ENCODE measurements at places on chromosomes 12 and 14. TPM values are rescaled to one million over a fixed set of nuclear protein-coding genes. Genes with fewer than 3 reads are reported as not detected.

RD3L gene
- total RNA-seq: not detected

KRT85 gene
- total RNA-seq: not detected

TTC9 gene
- 1.8 TPM for total RNA-seq

GRCh38 chr14:102853648-102854047 is 68.8 kb upstream of the AMN start:
- no peak for DNase-seq

- DNase-seq: peak; percentile 52
Observed at GRCh38 chr12:89138048-89138852, 214.1 kb downstream of the DUSP6 start.

DNA sequence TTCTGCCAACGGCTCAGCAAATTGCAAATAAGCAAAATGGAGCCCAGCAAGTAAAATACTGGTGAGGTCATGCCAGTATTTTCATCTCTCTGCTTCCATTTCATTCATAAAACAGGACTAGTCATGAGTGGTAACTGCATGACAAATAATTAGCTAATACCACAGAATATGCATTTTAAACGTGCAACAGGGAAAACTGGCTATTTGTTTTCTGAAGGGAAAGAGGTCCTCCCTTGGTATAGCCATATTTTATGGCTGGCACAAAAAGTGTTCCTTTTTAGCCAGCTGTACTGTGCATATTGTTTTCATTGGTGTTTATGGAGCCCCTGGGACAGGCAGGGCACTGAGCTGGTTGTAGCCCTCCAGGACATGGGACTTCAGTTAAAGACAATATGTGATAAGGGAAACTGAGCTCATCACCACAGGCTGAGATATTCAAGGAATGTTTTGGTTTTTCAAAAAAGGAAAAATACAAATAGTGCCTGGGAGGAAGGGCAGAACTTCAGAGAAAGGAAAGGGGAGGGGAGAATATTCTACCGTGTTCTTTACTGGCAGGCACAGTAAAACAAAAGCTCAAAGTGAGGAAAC is 26.1 kb upstream of the FOXN3 start:
- DNase-seq: no peak

DNA sequence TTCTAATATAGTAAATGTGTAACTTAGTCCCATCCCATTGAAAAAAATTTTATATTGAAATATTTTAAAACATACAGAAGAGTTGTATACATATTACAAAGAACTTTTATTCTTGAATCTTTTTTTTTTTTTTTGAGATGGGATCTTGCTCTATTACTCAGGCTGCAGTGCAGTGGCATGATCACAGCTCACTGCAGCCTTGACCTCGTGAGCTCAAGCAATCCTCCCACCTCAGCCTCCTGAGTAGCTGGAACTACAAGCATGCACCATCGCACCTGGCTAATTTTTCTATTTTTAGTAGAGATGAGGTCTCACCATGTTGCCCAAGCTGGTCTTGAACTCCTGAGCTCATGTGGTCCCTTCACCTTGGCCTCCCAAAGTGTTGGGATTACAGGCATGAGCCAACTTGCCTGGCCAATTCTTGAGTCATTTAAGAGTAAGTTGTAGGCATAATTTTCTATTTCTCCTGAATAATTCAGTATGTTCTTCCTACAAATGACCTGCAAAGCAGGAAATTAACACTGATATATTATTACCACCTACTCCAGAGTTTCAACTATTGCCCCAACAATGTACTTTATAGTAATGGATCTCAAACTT is 153.0 kb upstream of the BMP4 start:
- peak; percentile 48 for DNase-seq

DNA sequence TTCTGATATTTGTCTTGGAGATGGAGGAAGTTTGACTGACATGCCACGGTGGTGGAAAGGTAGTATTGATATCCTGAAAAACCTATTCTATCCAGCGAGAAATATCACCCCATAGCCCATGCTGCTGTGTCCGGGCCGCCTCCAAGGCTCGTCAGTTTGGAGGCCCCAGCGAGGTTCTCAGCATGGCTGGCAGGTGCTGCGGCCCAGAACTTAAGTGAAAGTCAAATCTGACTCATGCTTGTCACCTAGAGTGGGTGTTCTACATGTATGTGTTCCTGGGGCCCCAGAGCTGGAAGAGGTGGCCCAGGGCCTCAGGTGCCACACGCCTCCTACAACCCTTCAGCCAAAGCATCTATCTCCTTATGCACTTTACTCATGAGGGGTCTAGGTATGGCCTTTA is 92.9 kb downstream of the GCH1 start:
- DNase-seq: no peak
